ENCODE measurements at places on chromosomes 6 and 20. TPM values are rescaled to one million over a fixed set of nuclear protein-coding genes. Genes with fewer than 3 reads are reported as not detected.

CPNE1 gene
- polyA plus RNA-seq = 162 TPM

PSORS1C2 gene
- not detected for polyA plus RNA-seq

SYNDIG1 gene
- 9.5 TPM for polyA plus RNA-seq

GABRR1 gene
- 2.8 TPM for polyA plus RNA-seq

HLA-G gene
- 3.3 TPM for polyA plus RNA-seq

RNF8 gene
- 27.7 TPM for polyA plus RNA-seq

PLA2G7 gene
- 2.6 TPM for polyA plus RNA-seq

GRCh38 chr6:31814677-31815024 is 432 bp downstream of the HSPA1L start:
- DNase-seq = peak; percentile 92

DNA sequence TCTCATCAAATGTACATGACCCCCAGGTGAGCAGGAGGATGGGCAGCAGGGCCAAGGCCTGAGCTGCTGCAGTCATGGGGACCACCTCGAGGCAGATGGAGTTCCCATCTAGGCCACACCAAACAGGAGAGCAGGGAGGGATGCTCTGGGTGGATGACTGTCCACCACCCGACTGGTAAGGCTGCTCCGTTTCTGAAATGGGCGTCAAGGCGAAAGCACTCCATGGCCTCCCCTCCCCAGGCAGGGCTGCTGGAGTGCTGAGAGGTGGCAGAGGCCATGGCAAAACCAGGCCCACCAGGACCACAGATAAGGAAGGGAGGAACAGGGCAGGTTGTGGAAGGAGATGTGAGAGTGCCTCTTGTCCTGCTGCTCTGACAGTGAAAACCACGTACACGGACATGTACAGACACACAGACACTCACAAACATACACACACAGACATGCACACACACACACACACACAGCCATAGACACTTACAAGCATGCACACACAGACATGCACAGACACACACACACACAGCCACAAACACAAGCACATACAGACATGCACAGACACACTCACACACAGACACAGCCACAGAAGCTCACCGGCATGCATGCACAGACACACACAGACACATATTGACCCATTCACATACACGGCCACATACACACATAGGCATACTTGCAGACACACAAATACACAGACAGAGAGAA is 93.2 kb downstream of the PSMG4 start:
- DNase-seq = no peak

DNA sequence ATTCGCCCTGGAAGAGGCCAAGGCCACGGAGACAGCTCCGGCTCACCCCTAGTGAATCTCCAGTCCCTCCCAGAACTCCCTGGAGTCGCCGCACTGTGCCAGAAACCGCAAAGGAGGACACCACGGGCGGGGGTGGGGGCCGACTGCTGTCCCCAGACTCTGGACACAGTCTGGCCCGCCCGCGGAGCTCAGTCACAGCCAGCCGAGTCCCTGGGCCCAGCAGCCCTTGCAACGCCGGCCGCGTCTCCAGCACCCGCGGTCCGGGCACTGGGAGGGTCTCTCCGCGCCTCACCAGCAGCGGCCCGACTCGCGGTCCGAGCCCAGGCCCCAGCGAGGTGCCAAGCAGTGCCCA is 518 bp downstream of the PEX6 start:
- DNase-seq = no peak

DNA sequence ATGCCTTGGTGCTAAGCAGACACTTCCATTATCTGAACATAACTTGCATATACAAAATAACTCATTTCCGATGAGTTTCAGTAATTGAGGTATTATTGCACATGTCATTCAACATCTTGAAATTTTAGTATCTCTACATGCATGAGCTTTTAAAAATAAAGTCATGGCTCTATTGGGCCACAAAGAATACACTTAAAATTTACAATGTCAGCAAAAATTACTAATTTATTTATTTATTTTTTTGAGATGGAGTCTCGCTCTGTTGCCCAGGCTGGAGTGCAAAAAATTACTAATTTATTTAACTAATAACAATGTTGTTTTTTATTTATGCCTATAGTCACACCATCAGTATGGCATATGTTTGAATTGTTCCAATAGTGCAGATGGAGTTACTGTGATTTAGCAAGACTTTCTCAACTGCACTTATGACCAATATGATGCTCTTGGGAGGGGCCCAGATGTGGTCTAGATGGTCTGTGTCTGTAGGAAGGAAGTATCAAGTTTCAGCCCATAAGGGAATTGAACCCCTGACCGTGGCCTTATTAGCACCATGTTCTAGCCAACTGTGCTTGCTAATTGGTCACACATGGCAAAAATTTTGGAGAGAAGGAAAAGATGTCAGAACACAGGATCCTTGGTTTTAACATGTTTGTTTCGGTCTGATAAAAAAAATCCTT is 370.7 kb upstream of the TSHZ2 start:
- no peak for DNase-seq

DNA sequence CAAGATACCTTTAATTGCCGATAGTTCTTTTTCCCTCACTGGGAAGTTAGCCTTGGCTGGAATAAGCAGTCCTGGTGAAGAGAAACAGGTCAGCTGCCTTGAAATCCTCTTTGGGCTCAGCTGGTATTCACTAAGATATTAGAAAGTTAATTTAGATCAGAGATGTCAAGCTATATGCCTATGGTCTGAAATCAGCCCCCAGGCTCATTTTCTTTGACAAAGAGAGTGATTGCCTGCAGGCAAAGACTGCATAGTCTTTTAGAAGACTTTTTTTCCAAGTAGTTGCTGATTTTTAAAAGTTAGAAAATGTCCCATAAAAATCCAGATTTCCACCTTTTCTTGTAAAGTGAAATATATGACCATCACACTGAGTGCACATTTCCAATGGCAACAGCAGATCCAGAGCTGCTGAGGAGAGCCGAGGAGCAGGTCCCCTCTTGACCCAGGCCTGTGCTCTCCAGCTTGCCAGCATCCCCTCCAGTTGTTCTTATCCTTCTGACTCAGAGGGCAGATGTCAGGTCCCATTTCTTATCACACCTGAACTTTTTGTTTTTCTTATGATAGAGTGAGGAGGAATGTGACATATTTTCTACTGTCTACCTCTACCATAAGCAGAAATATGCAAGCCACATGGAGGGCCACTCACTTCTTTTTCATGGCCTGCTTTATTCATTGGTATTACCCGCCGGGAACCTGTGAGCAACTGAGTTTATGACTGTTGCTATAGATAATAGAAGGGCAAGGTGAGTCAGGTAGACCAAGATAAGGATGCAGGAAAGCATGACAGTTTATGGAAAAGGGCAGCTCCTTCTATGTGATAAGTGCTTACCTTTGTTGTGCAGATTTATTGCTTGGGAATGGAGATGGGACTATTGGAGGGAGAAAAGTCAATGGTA is 17.6 kb upstream of the L3MBTL3 start:
- DNase-seq = no peak

DNA sequence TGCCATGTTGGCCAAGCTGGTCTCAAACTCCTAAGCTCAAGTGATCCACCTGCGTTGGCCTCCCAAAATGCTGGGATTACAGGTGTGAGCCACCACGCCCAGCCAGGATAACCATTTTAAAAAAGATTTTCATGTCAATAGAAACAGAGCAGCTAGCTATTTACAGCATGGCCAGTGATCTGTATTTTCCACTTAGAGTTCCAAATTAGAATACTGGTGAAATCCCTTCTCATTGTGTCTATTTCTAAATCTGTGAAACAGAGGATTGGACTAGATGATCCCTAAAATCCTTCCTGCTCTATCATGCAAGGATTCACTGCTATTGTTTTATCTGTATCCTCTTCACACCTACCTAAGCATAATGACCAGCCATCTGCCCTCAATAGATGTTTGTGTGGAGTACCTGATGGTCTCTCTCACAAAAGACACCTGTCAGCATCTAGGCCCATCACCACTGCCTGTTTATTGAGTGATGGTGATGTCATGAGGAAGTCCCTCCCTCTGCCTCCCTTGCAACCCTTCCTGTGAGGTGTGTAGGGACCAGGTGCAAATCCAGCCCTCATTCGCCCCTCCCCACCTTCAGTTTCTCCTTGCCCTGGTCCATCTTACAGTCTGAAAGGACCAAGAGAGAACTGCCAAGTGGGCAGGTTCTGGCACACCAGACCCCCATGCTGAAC is 26.5 kb upstream of the SMIM29 start:
- DNase-seq = no peak

DNA sequence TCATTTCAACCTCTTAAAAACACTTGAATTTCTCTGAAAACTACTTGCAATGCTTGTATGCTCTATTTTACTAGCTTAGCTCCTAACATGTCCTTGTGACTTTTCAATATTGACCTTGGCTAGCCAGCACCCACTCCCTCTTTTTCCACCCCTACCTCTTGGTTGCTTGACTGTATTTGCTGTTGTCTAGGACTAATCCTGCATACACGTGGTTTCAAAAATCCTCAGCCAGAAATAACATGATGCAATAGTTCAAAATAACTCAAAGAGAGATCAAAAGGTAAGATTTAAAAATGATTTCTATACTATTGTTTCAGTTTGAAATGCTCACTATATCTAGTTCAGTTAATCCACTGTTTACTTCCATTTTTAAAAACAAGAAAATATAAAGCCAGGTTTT is 102.3 kb upstream of the TBX18 start:
- no peak for DNase-seq

GRCh38 chr6:166839569-166839968 is 116.8 kb downstream of the RNASET2 start:
- no peak for DNase-seq

DNA sequence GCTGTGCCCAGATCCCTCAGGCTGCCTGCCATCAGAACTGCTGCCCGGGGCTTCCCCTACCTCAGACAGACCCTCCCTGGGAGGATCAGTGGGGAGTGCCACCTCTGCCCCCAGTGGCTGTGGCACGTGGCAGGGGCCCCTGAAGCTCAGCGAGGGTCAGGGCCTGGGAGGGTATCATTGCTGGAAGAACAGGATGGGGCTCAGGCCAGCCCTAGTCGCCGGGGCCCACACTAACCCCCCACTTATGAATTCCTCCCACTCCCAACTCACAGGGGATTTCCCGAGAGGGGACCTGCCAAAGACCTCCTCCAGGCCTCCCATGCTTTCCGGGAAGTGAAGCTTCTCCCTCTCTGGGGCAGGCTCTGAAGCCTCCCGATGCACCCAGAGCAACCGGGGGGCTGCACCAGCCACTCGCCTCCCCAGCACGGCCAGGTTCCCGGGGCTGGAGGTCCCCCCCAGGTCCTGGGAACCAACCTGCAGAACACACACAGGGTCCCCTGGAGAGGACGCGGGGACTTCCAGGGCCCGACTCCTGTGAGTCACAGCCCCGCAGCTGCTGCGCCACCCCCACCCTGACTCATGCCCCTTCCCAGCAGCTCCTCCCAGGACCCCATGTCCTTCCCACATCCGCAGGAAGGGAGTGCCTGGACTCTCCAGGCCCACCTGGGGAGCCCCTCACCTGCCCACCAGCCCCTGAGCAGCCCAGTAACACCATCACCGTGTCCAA is 2.5 kb downstream of the TNFRSF6B start:
- DNase-seq = no peak

DNA sequence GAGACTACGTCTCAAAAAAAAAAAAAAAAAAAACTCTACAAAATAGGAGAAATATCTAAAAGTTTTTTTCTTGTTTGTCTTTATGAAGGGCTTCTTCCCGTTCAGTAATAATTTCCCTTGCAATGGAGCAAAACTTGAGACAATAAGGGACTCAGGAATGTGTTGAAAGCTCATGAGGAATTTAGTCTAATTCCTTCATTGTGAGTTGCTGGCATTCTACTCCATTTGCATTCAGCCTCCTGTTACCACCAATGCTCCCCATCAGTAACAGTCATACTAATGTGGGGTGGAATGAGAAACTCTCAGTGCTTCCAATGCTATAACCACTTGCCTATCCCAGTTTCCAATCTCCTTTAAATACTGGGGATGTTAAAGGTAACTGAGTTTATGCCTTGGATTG is 576.7 kb upstream of the AGPAT4 start:
- no peak for DNase-seq

DNA sequence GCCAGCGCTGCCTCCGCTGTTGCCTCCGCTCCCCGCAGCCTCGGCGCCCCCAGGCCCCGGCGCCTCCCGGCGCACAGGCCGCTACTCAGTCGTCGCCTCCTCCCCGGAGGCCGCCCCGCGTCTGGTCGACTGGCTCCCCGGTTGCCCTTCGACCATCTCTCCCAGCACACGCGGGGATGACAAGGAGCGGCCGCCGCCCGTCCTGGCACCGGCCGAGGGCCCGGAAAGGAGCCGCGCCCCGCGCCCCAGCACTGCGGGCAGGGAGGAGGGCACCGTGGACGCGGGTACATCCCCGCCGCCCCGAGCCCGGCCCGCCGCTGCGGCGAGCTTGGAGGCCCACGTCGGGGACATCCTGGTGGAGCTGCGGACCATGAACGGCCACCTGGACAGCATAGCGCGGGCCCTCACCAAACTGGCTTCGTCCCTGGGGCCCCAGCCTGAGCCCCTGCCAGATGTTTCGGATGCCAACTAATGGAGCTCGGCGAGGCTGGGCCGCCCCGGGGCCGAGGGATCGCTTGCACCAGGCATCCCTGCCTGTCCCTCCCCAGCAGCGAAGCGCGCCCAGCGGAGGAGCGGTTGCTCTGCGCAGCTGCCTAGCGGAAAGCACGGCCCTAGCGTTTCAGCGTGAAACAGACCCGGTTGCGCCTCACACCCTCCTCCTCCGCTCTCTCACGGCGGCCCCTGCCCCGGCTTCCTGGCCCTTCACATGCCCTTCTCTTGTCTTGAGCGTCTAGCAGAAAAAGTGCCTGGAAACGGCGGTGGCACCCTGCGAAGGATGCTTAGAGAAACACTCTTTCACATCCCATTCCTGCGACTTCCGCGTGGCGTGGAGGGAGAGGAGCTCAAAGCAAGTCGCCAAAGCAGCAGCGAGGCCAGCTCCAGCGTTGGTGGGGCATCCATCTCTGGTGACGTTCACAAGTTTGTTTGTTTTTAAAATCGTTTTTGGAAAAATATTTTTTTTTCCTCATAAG is 285.8 kb upstream of the SUPT3H start:
- no peak for DNase-seq

- DNase-seq = no peak
Observed at GRCh38 chr6:27977387-27977786, 20.3 kb downstream of the OR2B6 start.

DNA sequence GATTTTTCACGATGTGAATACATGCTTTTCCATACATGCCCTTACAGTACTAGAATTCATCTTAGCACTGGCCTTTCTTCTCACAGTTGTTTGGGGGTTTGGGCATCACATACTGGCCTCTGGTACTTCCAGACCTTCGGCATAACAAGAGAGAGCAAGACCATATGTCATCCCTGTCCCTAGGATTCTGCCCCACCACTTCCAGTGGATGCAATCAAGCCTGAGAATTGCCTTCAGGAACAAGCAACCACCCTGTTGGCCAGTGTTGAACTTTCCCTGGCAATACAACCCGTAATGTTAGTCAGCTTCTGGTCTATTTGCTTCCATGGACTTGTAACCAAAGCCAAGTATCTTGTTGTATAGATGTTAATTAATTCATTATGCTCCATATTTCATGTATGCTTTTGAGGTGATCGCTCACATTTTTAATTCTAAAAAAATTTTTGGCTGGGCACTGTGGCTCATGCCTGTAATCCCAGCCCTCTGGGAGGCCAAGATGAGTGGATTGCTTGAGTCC is 15.4 kb upstream of the SLPI start:
- DNase-seq = no peak

GRCh38 chr6:166005401-166005943 is 162.2 kb downstream of the TBXT start:
- no peak for DNase-seq

- no peak for DNase-seq
Observed at GRCh38 chr20:58112017-58112781, 116.3 kb downstream of the ANKRD60 start.

Measured in right renal pelvis (tissue), 4 donors.